CMK (cell line): ENCODE measurements at places on chromosomes 12 and 14.

DNA sequence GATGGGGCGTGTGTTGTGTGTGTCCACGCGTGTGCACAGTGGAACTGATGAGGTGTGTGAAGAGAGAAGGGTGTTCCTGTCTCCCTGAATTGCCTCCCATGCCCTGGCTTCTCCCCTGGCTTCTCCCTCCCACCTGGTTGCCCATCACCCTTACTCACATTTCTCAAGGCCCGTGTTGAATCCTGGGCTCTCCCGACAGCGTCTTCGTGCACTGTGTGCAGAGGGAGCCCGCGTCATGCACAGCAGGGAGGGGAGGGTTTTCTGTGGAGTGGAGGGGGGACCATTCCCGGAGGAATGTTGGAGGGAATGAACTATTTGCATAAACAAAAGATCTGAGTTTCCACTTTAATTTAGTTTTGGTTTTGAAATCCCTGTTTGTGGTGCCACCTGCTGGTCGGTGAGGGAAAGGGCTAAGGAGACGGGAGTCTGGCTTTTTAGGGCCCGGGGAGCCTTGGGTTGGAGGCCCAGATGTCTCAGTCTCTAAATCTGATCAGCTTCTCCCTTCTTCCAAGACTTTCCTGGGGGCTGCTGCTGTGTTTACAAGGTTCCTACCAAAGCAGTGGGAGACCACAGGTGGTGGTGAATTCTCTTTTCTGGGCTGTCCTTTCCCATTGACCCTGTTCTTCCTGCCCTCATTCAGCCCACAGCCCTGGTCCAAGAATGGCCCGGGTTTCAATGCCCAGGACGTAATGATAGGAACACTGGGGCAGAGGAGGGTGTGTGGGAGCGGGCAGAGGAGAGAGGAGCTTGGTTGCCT lies at the start of gene C1R:
C1R (minus strand) TSS at position 217 of the 757 bp plus-strand sequence; CDS start at position 160, 57 bp downstream.
- DNase-seq: no peak

- DNase-seq: no peak
Observed at GRCh38 chr12:104643819-104644669, 187.3 kb downstream of the CHST11 start.

GRCh38 chr12:64667793-64668192 lies 57.5 kb downstream of the RASSF3 start:
- no peak for DNase-seq

DNA sequence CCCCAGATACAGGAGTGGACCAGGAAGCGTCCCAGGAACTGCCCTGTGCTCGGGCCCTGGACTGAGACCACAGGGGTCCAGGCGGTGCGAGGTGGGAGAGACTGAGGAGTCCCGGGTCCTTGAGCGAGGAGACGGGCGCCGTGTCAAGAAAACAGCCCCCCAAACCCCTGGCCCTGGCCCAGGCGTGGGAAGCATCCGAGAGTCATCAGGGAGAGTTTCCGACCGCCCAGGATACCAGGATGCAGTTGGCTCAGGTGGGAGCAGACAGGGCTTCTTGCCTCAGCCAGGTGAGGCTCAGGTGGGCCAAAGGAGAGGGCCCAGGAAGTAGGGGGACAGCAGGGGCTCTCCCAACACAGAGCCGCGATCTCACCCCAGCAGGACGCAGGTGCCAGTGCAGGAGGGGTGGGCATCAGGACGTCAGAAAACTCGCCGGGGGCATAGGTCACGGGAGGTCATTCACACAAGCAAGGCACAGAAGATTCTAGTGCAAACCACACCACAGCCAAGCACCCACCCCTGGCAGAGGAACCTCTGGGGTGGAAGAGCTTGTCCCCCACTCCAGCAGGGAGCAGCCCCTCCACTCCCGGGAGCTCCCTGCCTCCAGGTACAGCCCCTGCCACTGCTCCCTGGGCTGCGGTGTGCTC lies 102.5 kb upstream of the EIF5 start:
- DNase-seq: no peak

DNA sequence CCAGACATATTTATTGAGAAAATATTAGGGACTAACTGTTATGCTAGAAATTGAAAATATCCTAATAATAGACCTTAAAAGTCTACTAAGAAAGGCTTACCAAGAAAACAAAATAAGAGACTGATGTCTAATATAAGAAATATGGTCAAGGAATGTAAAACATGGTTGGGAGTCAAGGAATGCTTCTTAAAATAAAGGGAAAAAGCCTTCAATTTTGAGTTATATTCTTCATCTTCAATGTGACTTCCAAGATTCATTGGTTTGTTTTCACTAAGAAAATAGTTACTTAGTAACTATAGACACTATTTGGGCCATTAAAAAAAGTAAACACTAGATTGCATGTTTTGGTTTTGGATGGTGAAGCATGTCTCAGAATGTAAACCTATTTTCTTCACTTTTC lies 88.1 kb upstream of the ETV6 start:
- DNase-seq: no peak

- no peak for DNase-seq
Observed at GRCh38 chr14:92603309-92604242, 90.0 kb downstream of the RIN3 start.

DNA sequence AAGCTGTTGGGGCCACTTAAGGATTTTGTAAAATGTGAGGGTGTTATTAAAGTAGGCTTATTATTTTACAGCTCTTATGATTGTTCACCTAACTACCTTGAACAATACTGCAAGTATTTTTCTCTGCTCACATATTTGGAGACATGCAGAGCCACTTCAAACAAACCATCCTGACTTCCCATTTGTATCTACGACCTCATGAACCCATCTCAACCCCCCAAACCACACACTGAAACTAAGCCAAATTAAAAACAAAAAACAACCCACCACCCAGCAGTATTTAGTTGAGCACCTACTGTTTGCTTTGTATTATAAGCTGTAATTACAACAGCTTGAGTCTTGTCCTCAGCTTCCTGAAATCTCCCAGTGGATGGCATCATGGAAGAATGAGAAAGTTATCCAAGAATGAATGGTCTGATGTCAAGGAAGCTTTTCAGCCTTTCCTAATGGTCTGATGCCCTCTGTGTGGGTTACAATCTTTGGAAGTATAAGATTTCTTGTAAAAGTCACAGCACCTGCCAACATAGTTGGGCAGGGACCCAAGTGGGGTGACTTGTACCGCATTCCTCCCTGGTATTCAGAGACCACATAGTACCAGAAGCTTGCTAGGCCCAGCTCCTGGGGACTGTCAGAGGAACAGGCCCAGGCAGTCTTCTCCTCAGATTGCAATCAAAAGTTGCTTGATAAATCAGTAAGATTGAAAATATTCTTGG lies 416.6 kb downstream of the ZFP36L1 start:
- no peak for DNase-seq

DNA sequence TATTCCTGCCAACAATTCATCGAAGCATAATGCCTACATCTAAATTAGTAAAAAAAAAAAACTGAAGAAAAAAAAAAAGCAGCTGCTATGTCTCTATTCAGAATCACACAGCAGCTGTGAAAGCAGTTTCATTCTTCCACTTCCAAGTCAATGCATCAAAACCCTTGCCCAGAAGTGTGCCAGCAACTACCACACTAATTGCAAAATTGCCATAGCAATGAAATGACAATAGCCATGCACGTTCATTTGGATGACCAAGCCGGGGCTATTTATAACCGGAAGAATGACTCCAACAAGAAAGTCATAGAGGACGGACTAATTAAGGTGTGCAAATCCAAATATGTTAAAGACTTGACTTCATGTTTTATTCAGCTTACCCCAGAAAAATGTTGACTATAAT lies 42.5 kb downstream of the SLC2A13 start:
- no peak for DNase-seq
